Kidney (tissue), 22 donors: ENCODE measurements at places on chromosomes 4 and X.
A peak's percentile ranks its signal among the peaks of the same experiment; 100 is the strongest.

- DNase-seq = peak; percentile 20
Observed at GRCh38 chr4:56375458-56375857, 11.8 kb downstream of the AASDH start.

GRCh38 chr4:112147697-112148096 is 2.4 kb downstream of the FAM241A start:
- no peak for DNase-seq

DNA sequence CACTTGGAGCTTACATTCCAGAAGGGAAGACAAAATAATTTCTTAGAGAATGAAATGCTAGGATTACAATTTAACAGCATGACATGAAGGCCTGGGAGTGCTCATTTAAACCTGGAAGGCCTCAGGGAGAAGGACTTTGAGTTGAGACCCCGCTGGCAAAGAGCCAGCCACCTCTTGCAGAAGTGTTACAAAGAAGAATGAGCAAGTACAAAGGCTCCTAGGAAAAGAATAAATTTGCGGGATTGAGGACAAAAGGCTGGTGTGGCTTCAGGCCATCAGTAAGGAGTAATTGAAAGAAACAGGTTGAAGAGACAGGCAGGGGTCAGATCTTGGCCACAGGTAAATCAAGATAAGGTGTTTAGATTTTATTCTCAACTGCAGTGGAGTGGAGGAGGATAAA is 3.1 kb upstream of the ELOVL6 start:
- peak; percentile 38 for DNase-seq

- no peak for DNase-seq
Observed at GRCh38 chr4:72119946-72120345, 88.1 kb downstream of the NPFFR2 start.

GRCh38 chr4:140116442-140117104 is 37.4 kb downstream of the MAML3 start:
- no peak for DNase-seq

- DNase-seq = no peak
Observed at GRCh38 chrX:23389196-23389792, 54.6 kb downstream of the PTCHD1 start.

GRCh38 chr4:53511014-53511413 is 80.3 kb downstream of the LNX1 start:
- DNase-seq = no peak

DNA sequence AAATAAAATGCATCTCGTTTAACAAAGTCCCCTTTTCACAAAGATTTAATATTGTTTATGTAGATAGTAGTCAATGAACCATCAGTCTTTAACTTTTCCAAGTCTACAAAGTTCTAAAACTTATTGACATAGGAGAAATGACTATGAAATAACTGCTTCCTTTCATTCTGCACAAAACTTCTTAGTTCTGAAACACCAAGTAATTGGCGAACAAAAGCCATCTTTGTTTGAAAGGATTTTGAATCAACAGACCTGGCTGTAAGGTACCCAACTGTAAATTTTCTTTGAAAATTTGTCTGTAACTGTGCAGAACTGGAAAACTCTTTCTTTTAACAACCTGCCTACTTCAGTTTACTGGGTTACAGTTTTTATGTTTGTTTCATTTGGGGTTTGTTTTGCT is 25.9 kb downstream of the LEF1 start:
- DNase-seq = no peak

DNA sequence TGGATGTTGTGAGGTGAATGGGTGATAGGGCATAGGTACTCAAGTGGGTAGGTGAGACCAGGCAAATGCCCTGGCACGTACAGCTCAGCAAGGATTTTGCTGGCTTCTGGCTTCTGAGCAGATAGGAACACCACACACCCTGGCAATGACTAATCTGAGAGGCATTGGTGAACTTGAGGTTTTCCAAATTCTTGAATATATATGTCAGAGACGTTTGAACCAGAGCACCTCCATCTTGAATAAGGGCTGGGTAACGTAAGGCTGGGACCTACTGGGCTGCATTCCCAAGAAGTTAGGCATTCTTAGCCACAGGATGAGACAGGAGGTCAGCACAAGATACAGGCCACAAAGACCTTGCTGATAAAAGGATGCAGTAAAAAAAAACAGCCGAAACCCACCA is 204.5 kb downstream of the NLGN4X start:
- no peak for DNase-seq

DNA sequence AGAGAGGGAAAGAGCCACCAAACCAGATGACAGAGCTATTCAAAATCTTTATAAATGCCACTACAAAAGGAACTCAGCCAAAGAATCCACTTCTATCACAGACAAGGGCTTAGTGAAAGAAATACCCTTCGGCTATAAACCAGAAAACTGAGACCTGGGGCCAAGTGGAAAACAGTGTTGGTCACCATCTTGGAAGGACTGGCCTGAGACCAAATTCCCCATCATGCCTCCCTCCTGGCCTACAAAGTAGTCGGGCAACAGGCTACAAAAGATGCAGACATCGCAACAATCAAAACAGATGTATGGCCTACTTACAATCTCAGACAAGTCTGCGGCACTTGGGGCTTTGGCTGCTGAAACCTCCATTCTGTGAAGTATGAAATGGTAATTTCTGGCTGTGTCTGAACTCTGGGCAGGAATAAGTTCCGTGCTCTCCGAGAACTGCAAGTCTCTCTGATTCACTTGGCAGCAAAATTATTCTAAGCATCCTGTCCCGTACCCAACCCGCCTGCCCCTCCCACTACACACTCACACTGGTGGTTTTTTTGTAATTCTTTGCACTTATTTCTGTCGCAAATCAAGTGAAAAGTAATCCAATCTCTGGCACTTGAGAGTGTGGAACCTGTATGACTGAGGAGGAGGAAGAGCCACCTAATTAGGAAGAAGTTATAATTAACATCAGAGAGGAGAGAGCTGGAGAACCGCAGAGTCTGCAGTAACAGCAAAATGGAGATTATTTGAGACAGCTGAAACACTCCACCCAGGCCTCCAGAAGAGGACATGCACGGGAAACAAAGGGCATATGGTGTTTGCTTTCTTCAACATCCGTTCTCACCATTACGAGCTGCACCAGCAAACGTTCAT is 87.8 kb downstream of the SH3KBP1 start:
- DNase-seq = peak; percentile 22

GRCh38 chr4:25560605-25561004 is 95.0 kb upstream of the SLC34A2 start:
- no peak for DNase-seq

- DNase-seq = no peak
Observed at GRCh38 chr4:87086143-87086805, 134.1 kb downstream of the KLHL8 start.

GRCh38 chr4:104811727-104812126 is 317.0 kb upstream of the CXXC4 start:
- DNase-seq = no peak

- DNase-seq = no peak
Observed at GRCh38 chrX:24055043-24055356, 244 bp downstream of the EIF2S3 start.

GRCh38 chr4:87901422-87901992 is 68.7 kb downstream of the MEPE start:
- no peak for DNase-seq

GRCh38 chr4:82230306-82230705 is 143.5 kb downstream of the HNRNPD start:
- DNase-seq = no peak

DNA sequence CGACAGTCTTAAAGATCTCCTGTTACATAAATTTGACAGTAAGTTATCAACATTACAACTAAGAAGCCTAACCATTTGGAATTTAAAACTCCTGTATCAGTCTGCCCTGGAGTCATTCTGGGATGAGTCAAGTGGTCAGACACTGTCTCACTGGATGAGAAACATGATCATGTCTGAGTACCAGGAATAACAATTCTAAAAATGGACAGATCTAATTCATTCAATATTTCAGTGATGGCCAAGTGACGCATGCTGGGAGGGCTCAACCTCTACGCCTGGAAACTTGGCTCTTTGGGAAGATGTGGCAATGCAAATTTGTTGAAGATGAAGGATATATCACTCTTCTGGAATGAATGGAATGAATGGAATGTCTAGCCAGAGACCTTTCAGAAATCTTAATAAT is 1427.2 kb downstream of the STIM2 start:
- DNase-seq = no peak

- no peak for DNase-seq
Observed at GRCh38 chr4:36439556-36439955, 158.1 kb downstream of the DTHD1 start.

GRCh38 chrX:8845469-8845868 is 44.3 kb upstream of the FAM9A start:
- no peak for DNase-seq

DNA sequence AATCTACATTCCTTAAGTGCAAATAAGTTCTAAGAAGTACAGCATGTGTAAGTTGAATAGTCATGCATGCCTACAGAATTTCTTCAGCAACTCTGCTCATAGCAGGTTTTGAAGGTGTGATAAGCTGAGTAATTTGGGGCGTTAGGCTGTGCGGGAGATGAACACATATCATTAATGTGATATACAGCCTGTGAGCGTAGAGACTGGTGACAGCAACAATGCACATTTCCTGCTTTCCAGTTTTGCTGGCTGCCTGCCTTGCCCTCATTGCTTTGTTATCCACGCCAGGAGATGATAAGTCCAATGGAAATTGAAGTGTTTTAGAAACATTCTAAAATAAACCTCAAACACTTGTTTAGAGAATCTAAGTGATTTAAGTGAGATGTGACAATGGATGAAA is 1709.4 kb downstream of the ARAP2 start:
- DNase-seq = no peak

DNA sequence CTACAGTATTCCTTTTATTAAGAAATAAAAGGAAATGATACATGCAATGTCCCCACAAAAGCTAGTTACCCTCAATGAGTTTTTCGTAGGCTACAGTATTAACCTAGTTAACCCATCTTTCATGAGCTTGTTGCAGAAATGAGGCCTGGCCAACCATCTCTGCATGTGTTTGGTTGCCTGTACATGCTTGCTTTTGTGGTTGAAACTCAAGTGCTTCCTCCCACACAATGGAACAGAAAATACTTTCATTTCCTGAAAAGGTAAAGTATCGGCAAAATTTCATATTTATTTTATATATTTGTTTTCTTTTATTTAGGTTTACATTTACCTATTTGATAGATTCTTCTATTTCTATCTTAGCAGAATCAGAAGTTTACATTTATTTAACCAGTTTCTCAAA is 214.6 kb upstream of the FAM241A start:
- no peak for DNase-seq

DNA sequence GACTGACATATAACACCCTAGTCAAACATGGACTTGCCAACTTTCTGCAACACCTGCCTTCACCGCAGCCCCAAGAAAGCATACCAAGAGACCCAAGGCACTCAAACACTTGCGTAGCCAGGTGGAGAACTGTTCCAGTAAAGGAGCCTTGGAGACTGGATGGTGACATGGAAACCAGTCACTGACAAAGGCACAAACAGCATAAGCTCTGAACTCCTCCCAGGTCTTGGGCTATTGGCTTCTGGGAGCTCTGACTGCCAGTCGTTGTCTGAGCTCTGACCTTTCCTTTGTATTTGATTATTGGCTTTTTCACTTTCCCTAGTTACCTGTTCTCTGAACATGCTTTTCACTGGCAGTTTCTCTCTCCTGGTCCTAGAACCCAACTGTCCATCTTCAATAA is 38.3 kb downstream of the ARAP2 start:
- DNase-seq = no peak

GRCh38 chr4:61149278-61149677 is 50.8 kb upstream of the ADGRL3 start:
- DNase-seq = no peak

- DNase-seq = no peak
Observed at GRCh38 chr4:40909363-40909876, 159.7 kb downstream of the NSUN7 start.

GRCh38 chrX:107654872-107655761 is 26.8 kb downstream of the PRPS1 start:
- DNase-seq = peak; percentile 84

- DNase-seq = no peak
Observed at GRCh38 chr4:58119298-58119697, 1009.1 kb upstream of the IGFBP7 start.

GRCh38 chr4:40850496-40850895 is 100.7 kb downstream of the NSUN7 start:
- no peak for DNase-seq

- no peak for DNase-seq
Observed at GRCh38 chr4:94588896-94589693, 137.4 kb downstream of the PDLIM5 start.

GRCh38 chr4:99825272-99825671 is 8.6 kb downstream of the DAPP1 start:
- no peak for DNase-seq

DNA sequence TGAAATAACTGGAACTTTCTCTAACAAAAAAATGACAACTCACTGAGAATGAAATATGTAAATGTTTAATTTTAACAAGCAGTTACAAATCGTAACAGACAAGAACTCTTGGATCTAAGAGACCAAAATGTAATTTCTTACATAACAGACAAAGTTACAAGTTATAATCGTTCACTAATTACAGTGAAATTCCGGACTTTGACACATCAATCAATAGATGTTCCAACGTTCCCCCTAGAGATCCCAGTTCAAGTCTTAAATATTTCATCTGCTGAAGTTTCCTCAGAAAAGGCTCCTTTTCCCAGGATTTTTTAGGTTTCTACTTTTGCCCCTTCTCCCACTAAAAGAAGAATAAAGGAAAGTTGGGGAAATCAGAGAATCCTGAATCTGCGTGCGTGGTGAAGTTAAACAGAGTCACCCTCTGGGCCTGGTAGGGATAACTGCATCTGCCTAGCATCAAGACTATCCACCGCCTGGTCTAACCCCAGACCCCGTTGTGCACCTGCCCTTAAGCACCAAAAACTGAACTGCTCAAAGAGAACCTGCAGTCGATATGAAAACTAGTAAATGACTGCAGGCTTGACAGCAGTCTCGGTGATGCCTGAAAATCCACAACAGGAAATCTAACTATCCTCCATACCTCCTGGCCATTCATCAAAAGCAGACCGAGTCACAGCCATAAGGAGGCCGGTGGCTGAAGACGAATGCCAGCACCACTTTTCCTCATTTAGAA is 2.3 kb downstream of the IRF2 start:
- no peak for DNase-seq

GRCh38 chrX:19178402-19178801 is 56.1 kb upstream of the ADGRG2 start:
- DNase-seq = no peak

GRCh38 chrX:47222751-47223350 is 4.4 kb downstream of the CDK16 start:
- no peak for DNase-seq

GRCh38 chr4:158821228-158821971 is 52.6 kb downstream of the FNIP2 start:
- no peak for DNase-seq

DNA sequence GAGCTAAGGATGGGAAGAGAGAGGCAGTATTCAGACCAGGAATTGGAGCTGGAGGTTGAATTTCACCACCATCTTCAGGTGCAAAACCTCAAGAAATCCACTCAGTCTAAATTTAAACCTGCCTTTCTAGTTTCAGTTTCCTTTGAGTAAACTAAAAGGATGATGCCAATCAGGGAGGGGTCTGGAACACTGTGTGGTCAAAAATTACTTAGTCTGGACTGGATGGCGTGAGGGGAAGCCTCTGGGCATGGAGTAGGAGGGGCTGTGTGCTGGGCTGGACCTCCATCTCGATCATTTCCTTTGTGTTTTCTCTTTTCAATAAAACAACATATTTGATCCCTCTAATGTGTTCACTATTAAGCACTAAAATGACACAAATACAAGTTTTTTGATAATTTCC is 120.1 kb downstream of the GC start:
- DNase-seq = no peak

GRCh38 chr4:38662522-38663089 is 1.4 kb upstream of the KLF3 start:
- DNase-seq = no peak
